ENCODE measurements at places on chromosomes 11 and 22.

DNA sequence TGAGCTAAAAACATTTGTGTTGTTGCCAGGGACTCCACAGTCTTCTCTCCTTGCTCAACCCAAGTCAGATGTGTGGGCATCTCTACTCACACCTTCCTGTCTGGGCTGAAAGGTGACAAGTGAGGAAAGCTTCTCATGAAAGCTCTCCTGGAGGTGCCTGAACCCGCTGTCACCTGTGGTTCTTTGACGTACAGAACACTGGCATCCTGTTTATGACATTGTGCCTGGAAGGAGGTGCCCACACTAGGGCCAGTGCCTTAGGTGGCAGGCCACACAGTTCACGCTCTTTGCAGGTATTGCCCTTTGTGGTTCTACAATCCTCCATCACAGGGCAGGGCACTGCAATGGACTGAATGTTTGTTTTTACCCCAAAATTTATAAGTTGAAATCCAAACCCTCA is 108.5 kb downstream of the CD44 start:
- DNase-seq: peak; percentile 75

DNA sequence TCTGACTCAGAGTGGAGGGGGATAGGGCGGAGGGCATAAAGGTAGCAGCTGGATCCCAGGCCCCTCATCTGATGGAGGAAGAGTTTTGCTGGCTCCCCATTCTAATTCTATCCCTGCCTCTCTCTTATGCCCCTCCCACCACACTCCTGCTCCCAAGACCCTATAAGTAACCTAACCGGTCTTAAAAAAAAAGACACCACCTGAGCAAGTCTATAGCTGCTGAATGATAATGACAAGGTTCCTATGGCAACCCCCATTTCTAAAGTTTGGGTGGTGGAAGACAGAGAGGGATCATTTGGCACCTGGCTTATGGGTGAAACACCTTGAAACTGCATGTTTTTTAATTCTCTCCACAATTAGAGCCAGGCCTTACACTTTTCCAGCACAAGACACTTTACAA is 69.6 kb downstream of the LARGE1 start:
- DNase-seq: no peak

- no peak for DNase-seq
Observed at GRCh38 chr11:27357250-27357649, 5.8 kb downstream of the CCDC34 start.

DNA sequence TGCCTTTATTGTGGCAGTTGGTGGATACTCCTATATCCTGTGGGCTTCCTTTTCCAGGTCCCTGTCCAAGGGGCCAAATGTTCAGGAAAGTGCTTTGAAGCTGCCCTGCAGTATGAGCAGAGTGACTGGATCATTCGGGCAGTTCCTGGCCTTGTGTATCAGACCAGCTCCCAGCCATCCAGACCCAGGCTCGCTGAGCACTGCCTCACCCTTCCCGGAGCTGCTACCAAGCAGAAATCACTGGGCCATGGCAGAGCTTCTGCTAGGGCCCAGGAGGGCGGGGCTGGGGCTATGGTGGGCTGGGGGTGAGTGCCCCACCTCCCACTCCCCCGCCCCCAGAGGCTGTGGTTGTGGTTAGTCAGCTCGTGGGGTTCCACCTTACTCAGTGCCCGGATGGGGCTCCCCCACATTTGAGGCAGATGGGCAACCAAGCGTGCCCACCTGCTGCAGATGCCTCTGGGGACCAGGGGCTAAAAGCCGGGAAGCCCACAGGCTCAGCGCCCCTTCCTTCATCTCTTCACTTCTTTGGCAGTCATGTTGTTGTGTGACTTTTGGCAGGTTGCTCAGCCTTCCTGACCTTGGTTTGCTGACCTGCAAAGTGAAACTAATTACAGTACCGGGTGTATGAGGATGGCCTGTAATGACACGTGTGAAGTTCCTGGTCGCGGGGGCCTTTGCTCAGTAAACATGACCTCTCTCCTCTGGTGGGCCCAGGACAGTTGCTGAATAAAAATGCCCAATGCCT is 2.1 kb upstream of the LRRC32 start:
- peak; percentile 27 for DNase-seq

GRCh38 chr22:49134076-49134475 is 693.6 kb downstream of the BRD1 start:
- no peak for DNase-seq

- DNase-seq: no peak
Observed at GRCh38 chr11:66685276-66686099, 7.8 kb upstream of the RBM4B start.

DNA sequence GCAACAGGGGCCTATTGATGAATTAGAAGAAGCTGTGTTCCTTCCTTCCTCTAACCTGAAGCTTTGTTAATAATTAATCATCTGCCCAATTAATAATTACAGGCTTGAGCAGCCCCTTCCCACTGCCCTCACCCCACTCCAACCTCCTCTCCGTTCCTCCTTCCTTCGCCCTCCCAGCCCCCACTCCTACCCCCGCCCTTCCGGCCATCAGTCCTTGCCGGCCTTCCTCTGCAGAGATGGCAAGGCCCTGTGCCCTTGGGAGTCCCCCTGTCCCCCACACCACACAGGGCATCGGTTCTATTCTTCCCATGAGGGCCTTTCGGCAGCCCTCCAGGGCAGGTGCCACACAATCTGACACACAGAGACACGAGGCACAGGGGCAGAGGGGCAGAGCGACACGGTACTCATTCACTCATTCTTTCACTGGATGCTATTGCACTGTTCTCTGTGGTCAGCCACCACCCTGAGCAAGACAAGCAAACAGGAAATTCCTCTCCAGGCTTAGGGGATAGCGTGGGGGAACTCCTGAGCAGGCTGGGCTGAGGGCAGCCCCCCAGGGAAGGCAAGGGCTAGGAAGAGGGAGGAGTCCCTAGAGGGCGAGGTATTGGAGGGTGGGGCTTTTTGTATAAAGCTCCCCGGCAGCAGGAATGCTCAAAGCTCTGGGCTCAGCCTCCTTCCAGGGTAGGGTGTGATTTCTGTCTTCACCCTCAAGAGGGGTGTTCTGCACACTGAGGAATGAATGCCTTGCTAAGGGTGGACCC is 14.7 kb downstream of the MGAT3 start:
- no peak for DNase-seq

- no peak for DNase-seq
Observed at GRCh38 chr11:13169709-13170108, 107.9 kb upstream of the BMAL1 start.

DNA sequence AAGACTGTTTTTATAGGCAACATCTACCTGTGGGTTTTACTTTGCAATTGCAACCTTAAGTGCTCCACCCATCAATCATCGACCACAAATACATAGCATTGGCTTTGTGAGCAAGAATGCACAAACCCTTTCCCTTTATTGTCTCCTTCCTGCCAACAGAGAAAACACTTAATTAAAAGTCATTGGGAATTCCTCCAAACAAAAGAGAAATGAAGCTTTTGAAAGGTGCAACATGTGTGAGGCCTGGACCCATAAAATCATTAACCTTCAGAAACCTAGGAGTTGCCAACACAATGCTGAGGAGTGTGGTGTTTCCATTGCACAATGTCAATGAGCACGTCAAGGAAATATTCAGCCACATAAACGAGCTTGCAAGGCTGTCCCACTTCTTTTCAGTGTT is 223.2 kb downstream of the BLID start:
- no peak for DNase-seq

- no peak for DNase-seq
Observed at GRCh38 chr22:49589811-49590210, 237.9 kb downstream of the BRD1 start.

All from CD8-positive, alpha-beta T cell (primary cell).